ENCODE measurements at places on chromosomes 6 and 20.

DNA sequence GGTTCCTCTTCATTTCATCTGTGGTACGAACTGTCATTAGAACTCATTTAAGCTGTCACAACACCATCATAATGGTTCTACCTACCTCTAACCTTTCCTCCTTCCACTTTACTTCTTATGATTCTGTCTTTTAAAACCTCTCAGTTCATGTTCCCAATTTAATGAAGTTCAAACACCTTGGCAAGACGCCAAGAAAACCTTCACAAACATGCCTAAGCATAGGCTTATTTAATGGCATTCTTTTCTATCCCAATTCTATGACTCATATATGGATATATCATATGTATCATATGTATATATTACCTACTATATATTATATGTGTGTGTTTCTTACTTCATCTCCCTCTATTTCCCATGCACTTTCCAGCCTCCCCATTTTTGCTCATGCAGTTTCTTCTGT, 283.4 kb upstream of the TBX18 start:
- DNase-seq, result no peak

DNA sequence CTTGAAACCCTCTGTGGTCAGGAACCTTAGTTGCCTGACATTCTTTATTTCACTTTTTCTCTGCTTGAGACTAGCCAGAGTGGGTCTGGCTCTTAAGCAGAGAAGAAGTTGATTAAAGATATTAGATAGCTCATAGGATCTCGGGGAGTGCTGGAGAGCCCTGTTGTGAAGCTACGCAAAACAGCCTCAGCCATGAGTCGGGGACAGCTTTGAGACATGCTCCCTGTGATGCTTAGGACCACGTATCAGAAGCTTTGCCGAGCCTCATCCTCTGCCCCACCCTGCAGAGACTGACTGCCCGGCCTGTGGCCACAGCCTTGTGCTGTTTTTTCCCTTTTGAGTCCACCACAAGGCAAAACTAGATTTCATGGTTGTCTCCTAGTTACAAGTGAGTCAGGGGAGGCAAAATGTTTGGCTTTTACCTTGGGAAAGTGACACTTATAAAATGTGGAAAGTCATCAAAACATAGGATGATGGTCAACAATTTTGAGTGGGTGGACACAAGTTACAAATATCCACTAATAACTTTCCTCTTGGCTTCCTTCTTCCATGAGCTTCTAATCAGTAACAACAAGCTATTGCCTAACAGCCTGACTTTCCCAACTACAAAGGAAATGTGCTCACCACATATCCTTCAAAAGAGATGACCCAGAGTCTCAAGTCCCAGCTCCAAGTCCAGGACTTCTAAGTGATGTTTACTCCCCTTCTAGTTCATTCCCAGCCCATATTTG, 108.4 kb downstream of the JAG1 start:
- DNase-seq, result no peak

DNA sequence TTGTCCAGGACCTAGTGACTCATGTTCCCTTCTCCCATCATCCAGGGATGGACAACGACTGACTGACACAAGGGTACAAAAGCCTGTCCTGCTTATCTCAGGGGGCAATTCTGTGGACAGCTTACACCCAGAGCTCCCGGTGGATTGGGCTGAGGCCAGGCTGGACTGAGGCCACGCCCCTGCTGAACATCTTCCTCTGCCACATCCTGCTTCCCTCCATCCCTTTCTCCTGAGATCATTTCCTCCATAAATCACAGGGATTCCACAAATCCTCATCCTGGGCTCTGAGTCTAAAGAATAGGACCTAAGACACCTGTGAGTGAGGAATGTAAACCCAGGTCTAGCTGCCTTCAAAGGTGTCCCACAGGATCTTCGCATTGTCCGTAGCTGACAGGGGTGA, 30.4 kb upstream of the RNF24 start:
- no peak for DNase-seq

- DNase-seq, result no peak
Measured at GRCh38 chr6:7939184-7939863, 28.7 kb upstream of the TXNDC5 start.

DNA sequence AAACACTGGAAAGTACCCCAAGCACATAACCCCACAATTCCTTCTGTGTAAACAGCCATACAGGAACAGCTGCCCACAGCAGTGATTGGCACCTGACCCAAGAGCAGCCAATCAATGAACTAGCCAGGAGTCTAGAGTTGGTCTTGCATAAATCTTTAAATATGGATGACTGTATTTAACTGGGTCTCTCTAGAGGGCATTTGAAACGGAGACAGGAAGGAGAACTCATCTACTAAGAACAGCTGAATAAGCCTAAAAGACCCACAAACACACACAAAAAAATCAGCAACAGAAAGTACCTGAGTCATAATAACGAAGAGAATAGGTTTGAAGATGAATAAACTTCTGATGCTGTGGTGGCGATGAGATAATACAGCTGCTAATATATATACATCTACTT, 49.0 kb upstream of the ASF1A start:
- no peak for DNase-seq

GRCh38 chr6:40210628-40211056, 276.4 kb upstream of the MOCS1 start:
- no peak for DNase-seq

Data from stimulated activated CD8-positive, alpha-beta memory T cell treated with anti-CD3 and anti-CD28 coated beads, Interleukin-4, amount 100 ng/mL, for 4 hours (primary cell).